Stimulated activated CD4-positive, alpha-beta T cell treated with anti-CD3 and anti-CD28 coated beads, Interleukin-15, amount 100 ng/mL, for 48 hours (primary cell): ENCODE measurements at places on chromosomes 13 and 19.
A peak's percentile ranks its signal among the peaks of the same experiment; 100 is the strongest.

GRCh38 chr13:64917566-64917965 lies 2312.6 kb downstream of the PCDH9 start:
- no peak for DNase-seq

DNA sequence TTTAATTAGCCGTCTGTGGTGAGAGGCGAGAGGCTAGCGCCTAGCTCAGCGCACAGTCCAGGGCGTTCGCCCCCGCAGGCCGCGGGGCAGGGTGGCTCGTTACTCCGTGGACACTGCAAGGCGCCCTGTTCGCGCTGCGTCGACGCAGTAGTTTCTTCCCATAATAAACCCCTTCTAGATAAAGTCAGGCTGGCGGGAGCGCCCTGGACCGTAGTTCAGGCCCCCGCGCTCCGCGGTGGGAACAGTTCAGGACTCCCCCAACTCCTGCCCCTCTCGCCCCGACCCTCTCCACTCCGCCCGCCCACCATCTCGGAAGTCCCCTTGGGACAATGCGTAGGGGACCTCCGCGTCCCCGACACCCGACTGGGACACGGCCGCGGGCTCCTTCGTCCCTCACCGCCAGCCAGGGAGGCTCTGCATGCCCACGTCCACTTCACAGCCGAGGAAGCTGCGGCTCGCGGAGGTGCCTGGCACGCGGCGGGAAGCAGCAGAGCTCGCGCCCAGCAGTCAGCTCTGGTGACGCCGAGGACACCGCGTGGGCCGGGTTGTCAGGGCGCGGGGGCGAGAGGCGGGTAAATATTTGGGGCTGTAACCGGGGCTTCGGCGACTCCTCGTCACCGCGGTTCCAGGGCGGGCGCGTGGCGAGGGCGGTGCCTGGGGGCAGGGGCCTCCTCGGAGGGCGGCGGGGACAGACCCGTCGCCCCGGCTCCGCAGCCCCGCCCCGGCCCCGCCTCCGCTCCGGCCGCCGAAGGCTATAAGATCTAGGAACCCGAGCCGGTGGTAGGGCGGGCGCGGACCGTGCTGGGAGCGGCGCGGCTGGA lies at the start of gene RGCC:
Gene RGCC (plus strand): TSS at position 783 of the 821 bp plus-strand sequence. CDS start 158 bp downstream, outside the sequence.
- peak; percentile 88 for DNase-seq

GRCh38 chr19:35170359-35171061 lies 16.0 kb downstream of the FXYD5 start:
- no peak for DNase-seq

DNA sequence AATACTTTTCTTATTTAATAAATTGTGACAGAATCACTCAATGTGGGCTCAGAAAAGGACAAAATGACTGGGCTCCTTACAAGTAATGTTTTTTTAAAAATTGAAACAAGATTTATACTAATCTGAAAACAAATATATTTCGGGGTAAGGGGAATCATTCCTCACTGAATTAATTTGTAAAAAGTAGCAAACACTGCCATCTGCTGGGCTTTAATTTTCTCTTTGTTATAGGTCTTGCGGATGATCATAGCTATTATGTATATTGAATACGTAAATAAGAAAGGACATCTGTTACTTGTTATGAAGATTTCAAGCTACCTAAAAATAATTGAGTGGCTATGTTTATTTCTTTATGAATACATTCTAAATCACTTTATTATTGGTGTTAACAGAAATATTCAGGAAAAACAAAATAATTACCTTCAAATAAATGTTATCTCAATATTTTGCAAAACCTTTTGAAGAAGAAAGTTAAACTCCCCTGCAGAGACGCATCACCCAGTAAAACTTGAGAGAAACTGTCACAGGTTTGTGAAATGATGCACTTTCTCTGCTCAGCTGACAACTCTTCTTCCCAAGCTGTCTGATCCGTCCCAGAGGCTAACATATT lies 17.8 kb upstream of the ENOX1 start:
- DNase-seq, result no peak

DNA sequence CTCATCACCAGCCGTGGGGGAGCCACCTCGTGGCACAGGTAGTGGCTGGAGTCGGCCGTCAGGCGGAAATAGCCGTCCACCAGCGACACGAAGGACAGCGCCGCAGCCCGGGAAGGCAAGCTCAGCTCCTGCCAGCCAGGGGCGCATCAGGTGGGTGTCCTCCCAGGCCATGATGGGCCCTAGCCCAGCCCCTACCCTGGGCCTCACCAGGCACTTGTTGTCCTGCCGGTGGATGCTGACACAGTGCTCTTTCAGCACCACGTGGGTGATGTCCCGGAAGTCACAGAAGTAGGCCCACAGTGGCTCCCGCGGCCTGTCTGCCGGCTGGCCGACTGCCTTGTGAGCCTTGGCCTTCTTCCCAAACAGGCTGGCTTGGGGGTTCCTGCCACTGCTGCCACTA lies 15.7 kb downstream of the TYK2 start:
- no peak for DNase-seq
